Fibroblast of skin of left quadriceps (primary cell): ENCODE measurements at places on chromosomes 16 and 17.

GRCh38 chr16:29984764-29985147 is 10.7 kb downstream of the HIRIP3 start:
- DNase-seq: no peak

DNA sequence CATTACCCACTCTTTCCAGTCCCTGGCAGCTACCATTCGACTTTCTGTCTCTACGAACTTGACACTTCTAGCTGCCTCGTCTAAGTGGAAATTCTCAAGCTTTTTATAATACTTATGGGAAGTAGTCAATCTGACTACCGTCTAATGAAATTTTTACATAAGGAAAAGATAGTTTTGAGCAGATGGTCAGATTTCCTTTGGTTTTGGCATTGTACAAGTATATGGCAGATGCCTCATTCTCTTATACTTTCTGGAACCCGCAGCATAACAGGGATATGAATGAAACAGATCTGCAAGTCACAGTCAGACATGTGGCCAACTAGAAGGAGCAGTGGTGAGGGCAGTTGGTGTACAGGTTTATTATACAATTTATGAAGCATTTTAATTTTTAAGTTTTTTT is 146.0 kb downstream of the PITPNC1 start:
- no peak for DNase-seq

- DNase-seq: no peak
These were observed 12.5 kb downstream of the EPN2 start for GRCh38 chr17:19249681-19250080.

GRCh38 chr17:2647957-2648356 is 54.5 kb downstream of the PAFAH1B1 start:
- DNase-seq: no peak

GRCh38 chr16:85641776-85642176 is 28.7 kb downstream of the GSE1 start:
- DNase-seq: no peak

- no peak for DNase-seq
These were observed 8.1 kb downstream of the CDC6 start for GRCh38 chr17:40295488-40296436.

GRCh38 chr17:19338031-19338990 is 24.2 kb downstream of the B9D1 start:
- no peak for DNase-seq
